ENCODE measurements at places on chromosomes 3 and 15.

- DNase-seq, result no peak
These were observed 25.8 kb downstream of the GREM1 start for GRCh38 chr15:32743411-32744140.

DNA sequence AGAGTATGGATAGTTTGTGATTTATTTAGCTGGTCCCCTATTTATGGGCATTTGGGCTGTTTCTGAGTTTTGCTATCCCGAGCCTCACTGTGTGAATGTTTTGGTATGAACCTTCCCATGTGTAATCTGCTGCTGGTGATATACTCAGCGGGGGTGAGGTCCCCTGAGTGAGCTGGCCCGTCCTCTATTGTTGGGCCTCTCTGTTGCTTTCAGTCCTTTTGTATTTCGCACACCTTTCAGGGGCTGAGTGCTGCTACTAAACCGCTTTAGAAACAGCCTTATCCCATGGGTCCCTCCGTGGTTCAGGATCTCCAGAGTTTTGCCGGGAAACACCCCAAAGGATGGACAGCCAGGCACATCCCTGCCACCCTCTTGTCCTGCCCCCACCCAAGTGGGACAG lies 94.5 kb downstream of the WNT7A start:
- DNase-seq, result no peak

DNA sequence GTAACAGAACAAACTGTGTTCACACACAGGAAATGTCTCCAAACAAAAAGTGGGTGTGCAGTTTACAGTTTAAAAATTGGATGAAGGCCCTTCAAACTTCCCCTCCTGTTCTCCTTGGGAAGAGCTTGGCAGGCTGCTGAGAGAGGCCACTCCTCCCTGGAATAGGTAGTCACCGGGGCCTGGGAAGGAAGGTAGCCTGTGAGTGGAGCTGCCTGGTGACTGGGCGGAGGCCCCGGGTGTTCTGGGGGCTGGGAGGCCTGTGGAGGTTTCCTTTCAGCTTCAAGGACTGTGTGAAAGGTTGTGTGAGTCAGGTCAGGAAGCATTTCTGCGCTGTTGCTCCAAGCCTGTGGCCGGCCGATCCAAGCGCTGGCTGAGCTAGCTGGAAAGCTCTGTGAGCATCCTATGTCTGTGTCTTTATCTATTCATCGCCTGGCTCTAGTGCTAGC lies 14.1 kb downstream of the SLCO3A1 start:
- DNase-seq, result no peak

DNA sequence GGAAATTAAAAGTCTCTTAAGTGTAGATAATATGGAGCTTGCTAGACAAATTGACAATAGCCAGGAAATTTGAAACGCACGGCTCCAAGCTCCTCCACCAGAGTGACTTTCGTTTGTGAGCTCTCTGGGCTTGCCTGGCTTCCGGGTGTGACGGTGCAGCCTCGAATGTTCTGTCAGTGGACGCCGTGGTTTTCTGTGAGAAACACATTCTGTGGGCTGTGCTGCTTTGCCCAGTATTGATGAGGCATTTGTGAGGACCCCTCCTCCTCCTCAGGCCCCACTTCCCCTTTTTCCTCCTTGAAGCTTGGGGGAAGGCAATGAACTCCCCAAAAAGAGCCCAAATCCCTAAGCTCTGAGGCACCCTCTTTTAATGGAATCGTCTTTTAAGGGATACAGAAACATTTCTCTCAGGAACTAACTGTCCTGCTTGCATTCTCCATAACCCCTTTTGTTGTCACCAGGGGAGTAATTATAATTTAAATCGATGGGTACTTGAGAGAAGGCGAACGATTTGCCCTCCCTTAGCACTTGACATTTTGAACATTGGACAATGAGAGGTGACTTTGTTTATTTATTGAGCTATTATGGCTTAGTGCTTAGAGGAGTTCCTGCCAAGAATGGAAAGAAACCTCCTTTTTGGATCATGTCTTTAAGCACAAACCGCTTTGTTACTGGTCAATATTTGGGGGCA lies 40.8 kb downstream of the POLR2M start:
- no peak for DNase-seq

GRCh38 chr3:87044846-87045245 lies 53.9 kb upstream of the VGLL3 start:
- DNase-seq, result no peak

GRCh38 chr3:50617911-50618481 lies 1.0 kb downstream of the MAPKAPK3 start:
- DNase-seq, result no peak

DNA sequence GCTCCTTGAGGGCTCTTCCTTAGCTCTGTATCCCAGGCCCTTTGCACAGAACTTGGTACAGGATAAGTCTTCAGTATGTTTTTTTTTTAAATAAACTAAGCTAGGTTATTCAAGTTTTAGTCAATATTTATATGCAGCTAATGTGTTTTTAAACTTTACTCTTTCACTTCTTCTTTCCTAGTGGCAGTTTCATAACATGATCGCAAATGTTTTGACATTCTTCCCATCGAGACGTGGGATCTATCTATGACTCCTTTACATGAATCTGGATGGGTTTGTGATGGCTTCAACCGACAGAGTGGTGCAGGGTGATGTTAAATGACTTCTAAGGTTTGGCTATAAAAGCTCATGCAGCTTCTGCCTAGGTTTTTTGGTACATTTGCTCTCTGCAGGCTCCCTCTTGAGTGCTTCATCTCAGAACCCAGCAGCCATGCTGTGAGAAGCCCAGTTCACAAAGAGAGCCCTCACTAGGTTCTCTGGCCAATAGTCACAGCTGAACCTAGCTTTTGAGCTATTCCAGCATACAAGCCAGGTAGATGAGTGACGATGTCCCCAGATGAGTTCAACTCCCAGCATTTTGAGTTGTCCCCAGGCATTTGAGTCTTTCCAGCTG lies 13.5 kb upstream of the MECOM start:
- no peak for DNase-seq

DNA sequence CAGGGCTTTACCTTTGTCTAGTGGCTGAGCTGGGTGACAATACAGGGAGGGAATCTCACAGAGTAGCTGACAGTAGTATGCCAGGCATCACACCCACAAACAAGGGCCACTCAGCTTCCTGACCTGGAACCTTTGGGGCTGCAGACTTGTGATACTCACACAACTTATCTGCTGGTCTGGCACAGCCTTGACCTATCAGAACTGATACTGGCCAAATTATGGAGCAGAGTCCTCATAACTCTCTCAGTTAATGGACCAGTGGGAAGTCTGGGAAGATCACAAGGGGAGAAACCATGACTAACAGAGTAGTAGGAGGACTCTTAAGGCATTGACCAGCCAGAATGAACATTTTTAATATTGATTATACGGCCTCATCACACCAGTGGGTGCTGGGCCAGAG lies 19.4 kb downstream of the MRPL46 start:
- no peak for DNase-seq

GRCh38 chr3:36381311-36381956 lies 1.1 kb downstream of the STAC start:
- DNase-seq, result no peak

DNA sequence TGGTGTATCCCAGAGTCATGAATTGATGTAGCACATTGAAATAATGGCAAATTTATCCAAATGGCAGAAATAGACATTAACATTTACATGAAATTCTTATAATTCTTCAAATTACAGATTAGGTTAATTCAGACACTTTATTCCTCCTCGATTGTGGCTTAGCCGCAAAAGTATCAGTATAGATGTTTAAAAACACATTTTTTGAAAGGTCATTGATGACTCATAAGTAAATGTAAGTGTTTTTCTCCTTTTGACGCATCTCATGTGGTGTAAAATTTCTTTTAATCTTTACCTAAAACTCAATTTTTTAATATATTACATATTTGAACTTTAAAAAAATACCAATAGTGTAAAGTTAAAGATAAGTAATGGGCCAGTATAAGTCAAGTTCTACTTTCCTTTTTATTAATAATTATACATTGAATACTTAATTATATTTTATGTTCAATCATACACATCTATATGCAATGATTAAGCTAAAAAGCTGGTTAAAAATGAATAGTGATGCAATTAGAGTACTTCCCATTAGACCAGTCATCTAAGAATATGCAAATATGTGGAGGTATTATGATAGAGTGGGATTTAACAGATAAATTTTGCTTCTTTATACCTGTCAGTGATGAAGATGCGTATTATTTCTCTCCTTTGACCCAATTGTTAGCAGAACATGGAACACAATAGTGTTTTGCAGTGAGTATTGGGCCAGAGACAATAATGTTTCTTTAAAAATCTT lies 678.1 kb upstream of the DPPA4 start:
- no peak for DNase-seq

DNA sequence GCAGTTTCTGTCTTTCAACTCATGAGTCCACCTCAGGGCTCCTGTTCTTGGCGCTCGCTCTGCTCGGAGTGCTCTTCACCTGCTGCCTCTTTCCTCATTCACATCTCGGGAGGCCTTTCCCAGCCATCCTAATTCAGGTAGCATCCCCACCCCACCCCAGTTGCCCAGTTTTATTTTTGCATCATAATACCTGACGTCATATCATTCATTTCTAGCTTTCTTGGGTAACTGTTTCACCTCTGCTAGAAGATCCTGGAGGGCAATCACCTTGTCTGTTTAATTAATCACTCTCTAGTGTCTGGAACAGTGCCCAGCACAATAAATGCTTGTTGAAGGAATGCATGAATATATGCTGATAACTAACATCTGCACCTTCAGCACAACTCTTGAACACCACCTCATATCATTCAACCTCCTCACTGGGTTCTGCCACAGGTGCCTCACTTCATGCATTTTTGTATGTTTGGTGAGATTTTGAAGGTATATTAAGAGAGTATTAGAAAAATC lies 7.6 kb downstream of the NUSAP1 start:
- no peak for DNase-seq

DNA sequence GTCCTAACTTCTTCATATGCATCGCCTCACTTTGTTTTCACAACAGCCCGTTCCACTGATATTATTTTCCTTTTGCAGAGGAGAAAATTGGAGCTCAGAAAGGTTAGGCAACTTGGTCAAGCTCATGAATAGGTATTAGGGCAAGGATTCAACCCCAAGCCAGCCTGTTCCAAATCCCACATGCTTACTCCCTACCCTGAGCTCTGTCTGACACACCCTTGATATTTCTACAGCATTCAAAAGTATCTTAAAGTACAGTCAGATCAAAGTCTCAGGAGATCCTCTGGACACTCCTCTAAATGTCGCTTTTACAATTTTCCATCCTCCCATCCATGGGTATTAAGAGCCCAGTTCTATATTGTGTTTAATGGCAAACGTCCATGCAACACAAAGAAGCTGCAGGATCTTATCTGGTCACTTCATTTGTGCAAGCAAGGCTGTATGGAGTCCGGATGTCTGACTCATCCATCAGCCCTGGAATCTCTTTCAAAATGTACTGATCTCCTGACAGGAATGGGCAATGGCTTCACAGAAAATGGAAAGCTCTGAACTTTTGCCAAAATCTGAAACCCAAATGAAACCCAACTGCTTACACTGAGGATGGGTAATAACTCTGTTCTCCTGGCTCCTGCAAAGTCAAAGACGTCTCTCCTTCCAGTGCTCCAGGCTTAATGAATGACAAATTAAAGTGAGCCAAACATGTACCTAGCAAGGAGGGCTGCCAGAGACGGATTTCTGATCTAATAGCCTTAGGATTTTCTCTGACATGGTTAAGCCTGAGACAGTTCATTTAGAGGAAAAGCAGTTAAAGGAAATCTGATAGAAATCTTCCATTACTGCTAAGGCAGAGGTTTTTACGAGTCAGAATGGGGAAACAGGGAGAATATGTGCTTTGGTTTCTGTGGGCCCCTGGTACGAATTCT lies 230.9 kb upstream of the RORA start:
- DNase-seq, result no peak

DNA sequence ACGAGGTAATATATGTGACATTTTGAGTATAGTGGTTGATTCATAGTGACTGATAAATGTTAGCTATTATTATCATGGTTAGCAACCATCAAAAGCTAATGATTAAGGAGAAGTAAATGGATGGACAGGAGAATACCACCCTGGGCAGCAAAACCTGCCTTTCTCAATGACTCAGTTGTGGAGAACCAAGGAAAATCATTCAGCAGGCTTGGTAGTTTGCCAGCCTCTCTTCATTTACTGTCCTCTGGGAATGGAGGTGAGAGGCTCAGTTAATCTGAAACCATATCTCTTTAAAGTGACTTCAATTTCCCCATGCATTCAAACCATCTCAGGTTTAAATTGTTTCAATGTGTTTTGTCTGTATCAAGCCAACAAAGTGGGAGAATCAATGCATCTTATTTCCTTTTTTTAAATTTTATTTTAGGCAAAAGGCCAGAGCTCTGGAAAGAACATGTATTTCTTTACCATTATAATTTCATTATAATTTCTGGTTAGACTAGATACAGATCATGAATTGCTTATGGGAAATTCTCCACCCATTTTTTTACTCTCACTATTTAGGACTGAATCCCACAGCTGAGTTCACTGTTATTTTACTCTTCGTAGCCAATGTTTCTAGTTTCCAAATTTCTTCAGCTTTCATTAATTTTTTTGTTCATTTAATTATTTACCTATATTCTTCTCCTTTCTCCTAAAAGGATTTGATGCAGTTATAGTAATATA lies 2.7 kb downstream of the TM4SF18 start:
- DNase-seq, result no peak

DNA sequence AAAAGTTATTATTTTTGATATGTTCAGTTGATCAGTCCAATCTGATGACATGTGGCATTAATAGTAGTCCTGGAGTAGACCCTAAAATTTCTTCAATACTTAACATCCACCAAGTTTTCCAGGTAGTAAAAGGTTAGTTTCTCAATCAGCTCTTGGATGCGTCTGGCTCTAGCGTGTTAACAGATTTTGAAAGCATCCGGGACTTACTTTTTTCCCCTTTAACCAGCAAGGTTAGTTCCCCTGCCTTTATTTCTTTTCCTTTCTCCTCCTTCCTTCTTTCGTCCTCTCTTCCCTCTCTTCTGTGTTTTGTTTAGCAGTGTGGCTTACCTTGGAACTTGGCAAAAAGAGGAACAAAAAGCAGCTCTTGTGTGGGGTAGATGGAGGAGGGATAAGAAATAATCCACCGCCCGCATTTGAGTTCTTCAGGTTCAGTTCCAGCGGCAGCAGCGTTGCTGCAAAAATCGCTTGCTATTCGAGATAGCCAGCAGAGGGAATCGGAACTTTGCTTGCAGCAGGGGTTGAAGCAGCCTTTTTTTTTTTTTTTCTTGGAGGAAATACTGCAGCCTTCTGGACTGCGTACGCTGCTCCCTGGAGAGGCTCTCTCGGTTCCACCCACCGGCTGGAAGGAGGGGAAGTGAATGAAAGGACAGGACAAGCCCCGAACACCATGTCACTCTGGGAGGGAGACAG lies at the start of gene RBMS3:
TSS of gene RBMS3 (plus strand) at position 668 of the 690 bp plus-strand sequence.
- DNase-seq, result no peak

GRCh38 chr15:44314512-44314911 lies 26.0 kb downstream of the GOLM2 start:
- no peak for DNase-seq

GRCh38 chr15:42591238-42591934 lies 16.0 kb downstream of the STARD9 start:
- DNase-seq, result no peak

DNA sequence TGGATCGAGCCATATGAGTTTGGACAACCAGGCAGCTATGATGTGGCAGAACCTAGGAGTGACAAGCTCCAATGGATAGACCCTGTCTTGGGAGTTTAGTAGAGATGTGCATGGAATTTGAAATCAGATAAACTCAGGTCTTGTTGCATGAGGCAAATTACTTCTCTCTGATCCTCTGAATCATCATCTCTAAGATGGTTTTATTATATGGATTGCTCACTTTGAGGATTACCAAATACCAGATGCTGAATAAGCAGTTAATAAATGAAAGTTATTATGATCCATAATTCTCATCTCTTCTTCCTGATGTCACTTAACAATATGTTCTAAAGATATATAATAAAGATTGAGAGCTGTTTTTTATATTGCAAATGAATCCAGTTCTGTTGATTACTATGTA lies 622.2 kb downstream of the NTRK3 start:
- no peak for DNase-seq

Measured in activated naive CD4-positive, alpha-beta T cell (primary cell).